Stimulated activated CD8-positive, alpha-beta memory T cell treated with anti-CD3 and anti-CD28 coated beads, Interleukin-4, amount 100 ng/mL, for 24 hours (primary cell): ENCODE measurements at places on chromosomes 16 and 17.

DNA sequence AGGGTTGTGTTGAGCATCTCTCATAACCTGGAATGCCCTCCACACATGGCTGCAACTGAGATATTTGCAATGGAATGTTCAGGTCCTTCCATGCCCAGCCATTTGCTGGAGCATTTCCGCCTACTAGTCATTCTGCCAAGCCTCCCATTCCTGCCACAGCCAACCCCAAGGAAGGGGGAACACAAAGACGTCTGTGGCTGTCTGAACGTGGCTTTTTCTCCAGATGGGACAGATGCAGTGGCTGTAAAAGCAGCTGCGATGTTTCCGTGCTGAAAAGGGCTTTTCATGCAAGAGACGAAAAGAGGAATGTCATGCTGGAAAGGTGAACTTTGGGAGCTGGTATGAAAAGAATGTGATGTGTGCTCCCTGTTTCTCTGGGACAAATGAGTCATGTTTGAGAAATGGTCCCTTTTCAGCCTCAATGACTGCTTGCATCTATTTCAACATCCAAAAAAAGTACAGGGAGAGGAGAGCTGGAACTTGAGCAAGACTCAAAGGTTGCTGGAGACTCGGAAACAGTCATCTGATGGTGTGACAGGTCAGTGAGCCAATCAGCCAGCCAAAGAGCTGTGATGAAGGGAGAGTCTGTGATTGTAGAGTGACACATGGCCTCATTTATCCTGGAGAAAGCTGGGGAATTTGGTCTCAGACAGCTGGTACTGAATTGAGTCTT lies 208.9 kb downstream of the SHISA9 start:
- DNase-seq = no peak

DNA sequence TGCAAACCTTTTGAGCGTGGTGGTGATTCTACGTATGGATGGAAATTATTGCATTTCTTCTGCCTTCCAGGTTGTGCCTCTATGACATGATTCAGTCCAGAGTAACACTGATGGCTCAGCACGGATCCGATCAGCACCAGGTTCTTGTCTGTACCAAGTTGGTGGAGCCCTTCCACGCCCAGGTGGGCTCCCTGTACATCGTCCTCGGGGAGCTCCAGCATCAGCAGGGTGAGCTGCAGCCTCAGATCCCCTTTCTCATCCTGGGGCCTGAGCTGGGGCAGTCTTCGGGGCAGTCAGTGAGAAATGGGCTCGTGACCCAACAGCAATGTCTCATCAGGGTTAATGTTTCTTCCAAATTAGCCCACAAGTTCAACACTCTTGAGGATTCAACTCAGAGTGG lies 9.3 kb upstream of the CDK3 start:
- DNase-seq = no peak

- DNase-seq = no peak
Observed at GRCh38 chr16:88009563-88010342, 58.5 kb downstream of the BANP start.

GRCh38 chr16:8115814-8116213 lies 474.5 kb downstream of the TMEM114 start:
- DNase-seq = no peak

GRCh38 chr16:85755929-85756768 lies 5.3 kb upstream of the C16orf74 start:
- DNase-seq = no peak

DNA sequence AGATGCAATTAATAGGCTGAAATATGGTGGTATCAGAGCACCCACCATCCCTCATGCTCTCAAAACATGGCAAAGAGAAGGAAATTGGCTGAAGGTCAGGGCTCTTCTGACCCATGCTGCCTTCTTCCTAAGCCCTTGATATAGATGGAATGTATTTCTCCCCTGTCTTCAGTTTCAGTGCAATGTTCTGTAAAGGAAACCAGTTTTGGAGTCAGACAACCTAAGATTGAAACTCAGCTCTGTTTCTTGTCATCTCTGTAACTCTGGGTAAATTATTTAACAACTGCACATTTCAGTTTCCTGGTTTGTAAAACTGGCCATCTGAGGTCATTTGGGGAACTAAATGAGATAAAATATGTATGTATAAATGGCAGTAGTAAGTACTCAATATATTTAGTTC lies 243.9 kb downstream of the CA10 start:
- DNase-seq = no peak

GRCh38 chr17:19645734-19646201 lies 2.8 kb upstream of the ALDH3A2 start:
- peak; percentile 21 for DNase-seq

GRCh38 chr16:58377932-58378331 lies 14.3 kb upstream of the GINS3 start:
- DNase-seq = no peak

GRCh38 chr16:49883076-49884014 lies 27.4 kb upstream of the ZNF423 start:
- DNase-seq = no peak

GRCh38 chr17:47956791-47957590 lies 692 bp downstream of the PRR15L start:
- no peak for DNase-seq

- no peak for DNase-seq
Observed at GRCh38 chr17:7177954-7178477, 1.2 kb downstream of the ASGR1 start.

GRCh38 chr17:11109106-11109505 lies 131.9 kb upstream of the SHISA6 start:
- DNase-seq = no peak

- DNase-seq = no peak
Observed at GRCh38 chr16:3012828-3013420, at the start of gene CLDN9. Gene CLDN9 (plus strand): TSS chr16:3012923. CDS start chr16:3013363, 440 bp downstream.

GRCh38 chr17:10683853-10684252 lies 13.5 kb downstream of the SCO1 start:
- DNase-seq = no peak

- DNase-seq = no peak
Observed at GRCh38 chr16:25317732-25318316, 60.2 kb upstream of the ZKSCAN2 start.

- no peak for DNase-seq
Observed at GRCh38 chr16:27480761-27481160, 69.0 kb downstream of the GTF3C1 start.

- peak; percentile 11 for DNase-seq
Observed at GRCh38 chr17:27878776-27879562, 14.2 kb downstream of the LYRM9 start.

- DNase-seq = no peak
Observed at GRCh38 chr17:2124391-2124790, 69.5 kb downstream of the HIC1 start.

GRCh38 chr16:67174706-67175231 lies 4.4 kb downstream of the NOL3 start:
- no peak for DNase-seq

DNA sequence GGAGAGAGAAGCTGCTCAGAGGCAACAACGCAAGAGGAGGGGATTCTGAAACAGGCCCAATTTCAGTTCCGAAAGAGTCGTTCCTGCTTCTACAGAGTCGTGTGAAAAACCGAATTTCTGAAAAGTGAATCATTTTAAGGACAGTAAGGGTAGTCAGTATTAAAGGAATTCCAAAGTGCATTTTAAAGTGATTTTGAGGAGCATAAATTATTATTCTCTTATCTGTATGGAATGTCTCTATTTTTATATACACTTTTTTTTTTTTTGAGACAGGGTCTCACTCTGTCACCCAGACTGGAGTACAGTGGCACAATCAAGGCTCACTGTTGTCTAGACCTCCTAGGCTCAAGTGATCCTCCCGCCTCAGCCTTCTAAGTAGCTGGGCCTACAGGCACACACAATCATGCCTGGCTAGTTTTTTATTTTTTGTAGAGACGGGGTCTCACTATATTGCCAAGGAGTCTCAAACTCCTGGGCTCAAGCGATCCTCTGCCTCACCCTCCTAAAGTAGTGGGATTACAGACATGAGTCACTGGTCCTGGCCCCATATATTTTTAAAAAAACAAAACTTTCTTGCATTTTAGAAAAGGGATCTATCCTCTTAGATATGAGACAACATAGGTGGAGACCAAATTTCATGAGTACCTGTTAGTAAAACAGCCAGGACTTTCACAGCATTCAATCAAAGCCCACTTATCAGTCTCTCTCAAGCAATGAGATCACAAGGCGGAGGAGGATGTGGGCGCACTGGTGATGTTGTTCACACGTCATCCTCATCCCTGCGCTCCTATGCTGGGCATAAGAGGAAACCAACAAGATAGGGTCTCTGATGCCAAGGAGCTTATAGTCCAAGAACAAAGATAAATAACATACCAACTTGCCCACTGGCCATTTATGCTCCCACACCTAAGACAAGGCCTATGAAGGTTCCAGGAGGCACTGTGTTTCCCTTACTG lies 53.2 kb downstream of the SMG6 start:
- DNase-seq = peak; percentile 23

- DNase-seq = no peak
Observed at GRCh38 chr16:60642956-60643355, 1393.3 kb downstream of the CDH8 start.

- no peak for DNase-seq
Observed at GRCh38 chr16:90047714-90048346, 28.6 kb upstream of the DBNDD1 start.

DNA sequence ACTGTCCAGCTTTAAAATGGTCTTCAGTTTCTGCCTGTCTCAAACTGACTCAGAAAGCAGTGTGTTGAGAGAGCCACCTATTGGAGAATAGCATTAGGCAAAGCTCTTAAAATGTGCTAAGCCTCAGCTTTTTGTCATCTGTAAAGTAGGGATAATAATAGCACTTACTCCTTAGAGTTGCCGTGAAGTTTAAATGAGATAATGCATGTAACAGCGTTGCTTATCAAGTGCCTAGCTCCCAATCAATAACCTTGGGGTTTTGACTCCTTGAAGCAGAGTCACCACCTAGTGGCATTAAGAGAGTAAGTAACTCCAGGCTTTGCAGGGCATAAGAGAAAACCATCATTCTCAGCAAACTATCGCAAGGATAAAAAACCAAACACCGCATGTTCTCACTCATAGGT lies 163.3 kb downstream of the HS3ST2 start:
- DNase-seq = no peak

DNA sequence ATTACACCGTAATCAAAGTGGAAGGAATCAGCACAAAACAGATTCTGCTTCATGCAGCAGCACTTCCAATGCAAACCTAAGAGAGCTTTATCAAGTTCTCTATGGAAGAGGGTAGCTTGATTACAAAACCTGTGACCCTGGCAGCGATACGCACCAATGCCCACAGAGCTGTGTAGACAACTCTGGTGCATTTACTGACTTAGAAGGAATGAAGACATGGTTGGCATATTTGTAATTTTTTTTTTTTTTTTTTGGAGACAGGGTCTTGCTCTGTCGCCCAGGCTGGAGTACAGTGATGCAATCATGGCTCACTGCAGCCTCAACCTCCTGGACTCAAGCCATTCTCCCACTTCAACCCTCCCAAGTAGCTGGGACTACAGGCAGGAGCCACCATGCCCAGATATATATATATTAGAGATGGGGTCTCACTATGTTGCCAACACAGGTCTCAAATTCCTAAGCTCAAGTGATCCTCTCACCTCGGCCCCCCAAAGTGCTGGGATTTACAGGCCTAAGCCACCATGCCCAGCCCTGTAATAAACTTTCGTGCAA lies 49.4 kb downstream of the XPO6 start:
- no peak for DNase-seq

DNA sequence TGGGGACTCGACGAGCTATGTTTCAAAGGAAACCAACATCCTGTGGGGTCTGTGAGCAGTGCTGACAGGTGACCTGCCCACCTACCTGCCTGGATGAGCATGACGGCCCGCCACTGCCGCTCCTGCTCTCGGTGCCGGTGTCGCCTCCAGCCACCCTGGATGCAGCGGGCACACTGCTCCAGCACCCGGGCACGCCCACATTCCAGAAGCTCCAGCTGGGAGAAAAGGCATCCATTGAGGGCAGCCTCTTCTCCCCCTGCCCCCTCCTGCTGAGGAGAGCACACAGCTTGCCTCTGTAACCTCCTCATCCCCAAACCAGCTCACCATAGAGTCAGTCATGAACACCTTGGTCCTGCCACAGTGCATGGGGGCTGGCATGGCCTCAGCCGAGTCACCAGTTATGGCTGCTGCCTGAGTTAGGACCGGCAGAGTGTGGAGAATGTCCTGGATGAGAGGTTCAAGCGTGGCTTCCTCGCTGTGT lies 14.3 kb downstream of the ZNHIT3 start:
- DNase-seq = no peak

GRCh38 chr17:61393904-61394629 lies 5.6 kb upstream of the TBX2 start:
- DNase-seq = no peak

- DNase-seq = no peak
Observed at GRCh38 chr16:55640701-55641327, 15.0 kb upstream of the SLC6A2 start.

- DNase-seq = peak; percentile 18
Observed at GRCh38 chr17:19867329-19868078, at the start of gene ULK2. Gene ULK2 (minus strand): TSS chr17:19867936. CDS start chr17:19867417, 519 bp downstream.

- peak; percentile 54 for DNase-seq
Observed at GRCh38 chr17:74325743-74326379, at the start of gene KIF19. Gene KIF19 (plus strand): TSS chr17:74326226. CDS start chr17:74326350, 124 bp downstream.

- DNase-seq = no peak
Observed at GRCh38 chr16:13606804-13607203, 313.1 kb upstream of the ERCC4 start.

- DNase-seq = no peak
Observed at GRCh38 chr16:4523686-4524085, 14.9 kb downstream of the CDIP1 start.

- DNase-seq = no peak
Observed at GRCh38 chr16:85197611-85198566, 85.6 kb upstream of the CIBAR2 start.

DNA sequence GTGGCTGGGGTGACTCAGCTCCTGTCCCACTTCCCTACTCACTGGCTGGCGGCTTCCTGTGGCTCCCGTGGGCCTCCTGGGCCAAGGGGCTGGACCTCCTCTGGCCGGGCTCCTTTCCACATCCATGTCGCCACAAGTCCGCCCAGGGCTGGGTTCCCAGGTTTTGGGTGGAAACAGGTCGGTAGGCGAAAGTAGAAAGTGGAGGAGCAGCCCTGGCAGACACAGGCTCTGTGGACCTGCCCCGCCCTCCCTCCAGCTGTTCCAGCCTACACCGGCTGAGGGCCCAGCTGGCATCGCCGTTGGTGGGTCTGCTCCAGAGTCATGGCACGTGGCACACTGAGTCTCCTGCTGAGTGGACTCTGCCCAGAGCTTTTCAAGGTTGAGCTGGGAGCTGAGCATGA lies 28.7 kb downstream of the GSE1 start:
- no peak for DNase-seq

- no peak for DNase-seq
Observed at GRCh38 chr17:81492202-81492601, 20.4 kb downstream of the ACTG1 start.

- DNase-seq = no peak
Observed at GRCh38 chr16:79598348-79599181, 2.0 kb downstream of the MAF start.

- no peak for DNase-seq
Observed at GRCh38 chr17:50270435-50271362, 3.6 kb upstream of the TMEM92 start.
